NCI-H1048 (cell line): ENCODE measurements at places on chromosomes 5 and 9.

GRCh38 chr5:106331415-106331814 is 1339.3 kb downstream of the EFNA5 start:
- DNase-seq: no peak

- no peak for DNase-seq
These were observed 18.5 kb downstream of the DDX31 start for GRCh38 chr9:132651259-132651658.

DNA sequence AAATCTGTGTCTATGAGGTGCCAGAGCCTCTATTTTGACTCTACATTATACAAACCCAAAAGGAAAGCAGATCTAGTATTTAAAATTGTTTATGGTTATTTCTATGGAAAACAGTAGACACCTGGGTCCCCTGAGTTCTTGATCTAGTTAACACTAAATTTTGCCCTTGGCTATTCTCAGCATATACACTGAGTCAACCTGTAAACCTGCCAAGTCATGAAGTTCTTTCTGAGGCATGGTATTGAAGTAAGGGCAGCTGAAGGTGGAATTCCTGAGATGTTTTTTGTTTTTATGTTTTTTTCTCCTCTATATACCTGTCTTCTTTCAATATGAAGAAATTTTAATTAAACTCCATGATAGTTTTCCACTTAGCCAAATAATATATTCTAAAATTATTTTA is 120.2 kb downstream of the PDE4D start:
- DNase-seq: no peak

DNA sequence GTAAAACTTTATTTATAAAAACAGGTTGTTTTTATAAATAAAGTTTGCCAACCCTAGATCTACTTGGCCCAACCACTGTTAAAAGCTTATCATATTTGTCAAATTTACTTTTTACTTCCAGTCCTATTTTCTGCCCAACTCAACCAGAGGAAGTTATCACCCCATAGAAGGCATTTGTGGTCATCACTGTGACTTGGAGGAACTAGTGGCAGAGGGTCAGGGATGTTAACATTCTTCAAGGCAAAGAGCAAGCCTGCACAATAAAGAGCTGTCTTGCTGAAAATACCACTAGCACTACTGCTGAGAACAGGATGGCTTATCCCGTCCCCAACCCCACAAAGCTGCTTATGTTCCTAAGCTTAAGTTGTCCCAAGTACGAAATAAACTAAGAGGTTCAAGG is 22.3 kb downstream of the TTC33 start:
- DNase-seq: no peak

DNA sequence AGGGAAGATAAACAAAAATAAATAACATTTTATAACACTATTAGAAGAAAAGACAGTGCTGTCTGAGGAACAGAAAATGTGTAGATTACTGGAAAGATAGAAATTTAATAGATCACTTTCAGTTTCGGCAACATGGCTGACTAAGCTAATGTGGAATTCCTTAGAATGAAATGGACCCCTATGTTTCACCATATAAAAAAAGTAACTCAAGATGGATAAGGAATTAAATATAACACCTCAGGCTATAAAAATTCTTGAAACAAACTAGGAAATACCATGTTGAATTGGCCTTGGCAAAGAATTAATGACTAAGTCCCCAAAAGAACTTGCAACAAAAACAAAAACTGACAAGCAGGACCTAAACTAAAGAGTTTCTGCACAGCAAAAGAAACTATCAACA is 558.3 kb downstream of the CHSY3 start:
- no peak for DNase-seq

DNA sequence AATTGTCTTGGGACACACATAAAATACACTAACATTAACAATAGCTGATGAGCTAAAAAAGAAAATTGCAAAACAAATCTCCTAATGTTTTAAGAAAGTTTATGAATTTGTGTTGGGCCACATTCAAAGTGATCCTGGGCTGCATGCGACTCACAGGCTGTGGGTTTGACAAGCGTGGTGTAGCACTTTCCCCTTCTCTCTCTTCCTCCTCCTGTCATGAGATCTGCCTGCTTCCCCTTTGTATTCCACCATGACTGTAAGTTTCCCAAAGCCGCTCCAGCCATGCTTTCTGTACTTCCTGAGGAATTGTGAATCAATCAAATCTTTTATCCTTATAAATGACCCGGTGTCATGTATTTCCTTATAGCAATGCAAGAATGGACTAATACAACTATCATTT is 178.0 kb downstream of the TLR4 start:
- no peak for DNase-seq

DNA sequence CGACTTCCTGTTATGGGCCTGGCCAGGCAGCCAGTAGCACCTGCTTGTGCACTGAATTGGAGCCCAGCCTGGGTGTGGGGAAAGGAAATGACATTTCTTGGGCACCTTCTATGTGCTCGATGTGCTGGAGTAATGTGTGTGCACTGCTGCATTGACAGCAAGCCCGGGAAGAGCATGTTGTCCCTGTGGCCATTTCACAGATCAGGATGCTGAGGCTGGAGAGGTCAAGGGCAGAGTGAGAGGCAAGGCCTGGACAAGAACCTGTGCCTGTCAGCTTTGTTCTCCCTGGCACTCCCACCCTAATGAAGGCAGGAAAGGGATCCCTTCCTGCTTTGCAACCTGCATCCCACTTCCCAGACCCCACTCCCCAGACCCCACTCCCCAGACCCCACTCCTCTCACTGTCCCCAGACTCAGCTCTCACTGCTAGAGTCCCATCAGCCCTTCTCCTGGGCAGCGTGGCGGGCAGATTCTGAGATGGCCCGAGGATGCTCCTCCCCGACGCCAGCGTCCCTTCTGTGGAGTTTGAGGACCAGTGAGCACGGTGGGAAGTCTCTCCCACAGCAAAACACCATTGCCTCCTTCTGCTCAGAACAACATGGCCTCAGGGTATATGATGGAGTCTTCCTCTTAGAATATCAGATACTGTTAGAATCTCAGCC is 49.6 kb downstream of the BARX1 start:
- no peak for DNase-seq

GRCh38 chr5:17326600-17327037 is 109.2 kb downstream of the BASP1 start:
- DNase-seq: no peak

DNA sequence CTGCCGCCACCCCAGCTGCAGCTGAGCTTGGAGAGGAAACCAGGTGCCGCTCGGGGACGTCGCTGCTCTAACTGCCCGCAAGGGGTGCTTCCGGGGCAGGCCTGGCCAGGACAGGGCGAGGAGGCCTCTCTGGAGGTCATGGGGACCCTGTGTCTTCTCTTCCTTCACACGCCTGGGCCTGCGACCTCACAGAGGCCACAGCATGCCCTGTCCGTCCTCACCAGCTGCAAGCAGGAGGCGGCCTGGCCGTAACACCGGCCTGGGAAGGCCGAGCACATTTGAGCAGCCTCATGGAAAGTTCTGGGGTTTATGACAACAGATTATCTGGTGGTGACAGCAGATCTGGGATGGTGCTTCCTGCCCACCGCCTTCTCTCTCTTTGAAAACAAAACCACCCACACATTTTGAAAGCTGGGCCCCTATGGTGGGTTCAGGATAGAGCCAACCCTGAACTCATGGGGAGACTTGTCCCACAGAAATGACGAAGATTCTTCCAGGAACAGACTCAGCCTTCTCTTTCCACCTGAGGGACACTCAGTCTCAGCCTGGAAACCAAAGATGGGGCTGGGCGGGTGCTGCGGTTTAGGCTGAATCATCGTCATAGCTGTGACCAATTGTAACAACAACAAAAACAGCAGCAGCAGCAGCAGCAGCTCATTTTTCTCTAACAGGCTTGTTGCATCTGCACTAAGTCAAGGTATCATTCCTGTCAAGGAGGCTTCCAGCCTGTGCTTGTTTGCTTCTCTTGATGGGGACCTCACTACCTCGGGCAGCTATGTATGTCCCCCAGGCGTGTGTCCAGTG is 99.6 kb upstream of the RAPGEF1 start:
- DNase-seq: no peak

DNA sequence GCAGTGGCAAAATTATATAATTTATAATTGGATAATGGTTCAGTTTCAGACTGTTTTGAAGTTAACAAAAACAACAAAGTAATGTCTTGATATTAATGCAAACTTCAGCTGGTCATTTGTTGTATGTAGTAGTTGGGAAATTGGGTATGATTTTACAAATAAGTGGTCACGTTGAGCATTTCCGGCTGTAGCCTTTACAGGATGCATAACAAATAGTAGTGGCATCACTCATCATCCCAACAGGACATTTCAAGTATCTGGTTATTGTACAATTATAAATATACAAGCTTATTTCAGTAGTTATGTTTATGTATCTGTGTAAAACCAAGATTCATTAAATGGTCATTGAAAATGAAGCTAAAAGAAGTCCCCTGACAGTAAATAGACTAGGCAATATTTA is 72.9 kb downstream of the SMIM15 start:
- no peak for DNase-seq

DNA sequence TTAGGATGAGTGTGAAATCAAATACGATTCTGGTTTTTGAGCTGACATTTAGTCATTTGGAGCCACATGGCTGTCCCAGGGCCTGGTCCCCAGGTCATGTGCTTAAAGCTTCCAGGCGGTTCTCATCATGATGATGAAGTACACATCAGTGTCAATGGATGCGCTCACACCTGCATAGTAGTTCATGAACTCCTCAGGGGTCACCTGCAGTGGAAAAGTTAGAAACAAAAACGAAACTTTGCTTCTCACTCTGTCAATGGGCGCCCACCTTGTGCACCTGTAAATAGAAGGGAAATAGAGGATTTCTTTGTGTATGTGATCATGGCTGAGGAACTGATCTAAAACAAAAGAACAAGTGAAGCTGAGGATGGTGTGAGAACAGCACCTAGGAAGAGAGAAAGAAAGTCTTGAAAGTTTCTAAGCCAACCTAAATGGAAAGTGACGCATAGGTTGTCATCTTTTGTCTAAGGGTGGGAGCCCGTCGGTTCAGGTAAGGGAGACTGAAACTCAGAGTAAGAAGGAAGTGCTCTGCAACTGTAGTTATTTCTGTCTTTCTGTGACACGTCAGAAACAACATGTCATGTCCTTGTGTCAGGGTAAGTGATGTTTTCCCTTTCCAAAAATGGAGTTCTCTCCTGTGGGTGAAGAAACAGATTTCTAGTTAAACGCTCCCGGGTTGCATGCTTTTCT is 33.8 kb downstream of the CAPSL start:
- no peak for DNase-seq

DNA sequence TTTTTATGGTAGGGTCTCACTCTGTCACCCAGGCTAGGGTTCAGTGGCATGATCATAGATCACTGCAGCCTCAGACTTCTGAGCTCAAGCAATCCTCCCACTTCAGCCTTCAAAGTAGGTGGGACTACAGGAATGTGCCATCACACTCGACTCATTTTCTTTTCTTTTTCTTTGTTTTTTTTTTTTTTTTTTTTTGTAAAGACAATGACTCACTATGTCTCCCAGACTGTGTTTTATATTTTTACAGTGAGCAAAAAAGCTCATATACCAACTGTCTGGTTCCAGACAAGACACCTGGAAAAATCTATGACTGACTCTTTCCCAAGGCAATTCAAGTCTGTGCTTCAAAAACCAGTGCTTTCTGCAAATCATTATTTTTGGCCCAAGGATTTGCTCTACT is 10.8 kb upstream of the FOXD1 start:
- no peak for DNase-seq

DNA sequence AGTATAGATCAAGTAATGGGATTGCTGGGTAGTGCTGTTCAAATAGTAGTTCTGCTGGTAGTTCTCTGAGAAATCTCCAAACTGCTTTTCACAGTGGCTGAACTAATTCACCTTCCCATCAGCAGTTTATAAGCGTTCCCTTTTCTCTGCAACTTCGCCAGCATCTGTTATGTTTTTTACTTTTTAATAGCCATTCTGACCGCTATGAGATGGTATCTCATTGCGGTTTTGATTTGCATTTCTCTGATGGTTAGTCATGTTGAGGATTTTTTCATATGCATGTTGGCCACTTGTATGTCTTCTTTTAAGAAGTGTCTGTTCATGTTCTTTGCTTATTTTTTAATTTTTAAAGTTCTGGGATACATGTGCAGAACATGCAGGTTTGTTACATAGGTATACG is 279.2 kb upstream of the NREP start:
- no peak for DNase-seq

- DNase-seq: no peak
These were observed 36.5 kb upstream of the TENT4A start for GRCh38 chr5:6676702-6677101.

- no peak for DNase-seq
These were observed 15.2 kb upstream of the ERAP2 start for GRCh38 chr5:96861076-96861475.

DNA sequence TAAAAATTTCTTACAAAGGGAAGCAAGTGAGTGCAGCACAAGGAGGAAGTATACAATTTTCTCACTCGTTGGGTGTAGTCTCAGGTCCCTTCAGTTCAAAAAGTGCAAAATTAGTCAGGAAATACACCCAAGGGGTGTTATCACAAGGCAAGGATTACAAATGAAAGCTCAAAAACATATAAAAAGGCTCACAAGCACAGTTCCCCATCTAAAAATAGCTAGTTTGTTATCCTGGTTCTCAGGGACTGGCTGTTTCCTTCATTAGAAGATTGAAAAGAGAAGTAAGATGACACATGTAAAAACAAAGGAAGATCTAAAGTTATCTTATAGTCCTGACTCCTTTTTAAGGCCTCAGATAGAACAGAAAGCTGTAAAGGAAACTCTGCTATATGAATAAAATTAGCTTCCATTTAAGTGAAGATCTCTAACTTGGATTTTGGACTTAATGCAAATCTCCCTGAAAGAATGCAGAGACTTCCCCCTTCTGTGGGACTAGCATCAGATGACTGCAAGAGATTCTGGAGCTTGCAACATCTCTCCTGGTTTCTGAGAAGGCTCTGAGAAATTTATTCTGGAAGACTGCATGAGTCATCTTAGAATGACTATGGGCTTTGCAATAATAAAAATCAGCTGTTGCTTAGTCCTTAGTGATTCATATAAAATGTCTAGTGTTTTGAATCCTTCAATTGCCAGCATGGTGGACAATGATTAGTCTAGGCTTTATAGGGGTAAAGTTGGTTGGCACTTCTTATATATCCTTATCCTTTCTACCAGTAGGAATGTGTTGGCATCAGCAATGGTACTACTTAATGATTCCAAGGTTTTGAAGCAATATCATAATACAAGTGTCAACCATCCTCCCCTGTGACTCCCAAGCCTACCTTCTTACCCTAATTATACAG is 25.4 kb downstream of the DAB2 start:
- DNase-seq: no peak

DNA sequence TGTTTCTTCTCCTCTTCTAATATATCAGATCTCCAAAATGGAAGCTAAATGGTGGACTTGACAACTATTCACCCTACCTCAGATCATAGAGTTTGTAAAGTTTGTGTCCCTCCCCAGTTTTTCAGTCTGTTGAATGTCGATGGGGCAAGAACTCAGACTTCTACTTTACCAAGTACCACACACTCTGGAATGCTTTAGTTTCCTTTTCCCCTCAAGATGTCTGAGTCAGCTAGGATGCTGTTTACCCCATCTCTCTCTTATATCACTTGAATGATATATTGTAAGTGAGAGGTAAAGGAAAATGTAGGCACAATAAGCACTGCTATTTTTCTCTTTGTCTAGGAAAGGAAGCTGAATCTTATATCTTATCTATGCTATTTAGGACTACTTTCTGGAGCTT is 25.9 kb upstream of the TAL2 start:
- no peak for DNase-seq

- no peak for DNase-seq
These were observed 210.9 kb downstream of the ESM1 start for GRCh38 chr5:54774281-54775170.

- no peak for DNase-seq
These were observed 234.4 kb downstream of the NTRK2 start for GRCh38 chr9:84903963-84904362.
